NCI-H82 (cell line): ENCODE measurements at places on chromosomes 3 and 15.

DNA sequence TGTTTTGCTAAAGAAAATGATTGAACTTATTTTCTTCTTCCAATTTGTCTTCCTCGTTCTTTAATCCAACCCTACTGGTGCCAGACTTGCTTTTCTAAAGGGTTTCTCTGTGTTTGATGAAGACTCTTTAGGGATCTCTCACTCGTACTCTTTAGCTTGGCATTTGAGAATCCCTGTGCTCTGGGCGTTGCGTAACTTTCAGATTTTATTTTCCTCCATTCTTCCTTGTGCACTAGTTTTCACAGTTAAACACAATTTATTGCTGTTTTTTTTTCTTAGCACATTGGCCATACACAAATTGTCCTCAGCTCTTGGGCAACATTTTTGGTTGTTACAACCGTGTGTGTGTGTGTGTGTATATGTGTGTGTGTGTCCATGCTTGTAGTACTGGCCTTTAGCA lies 95.8 kb upstream of the ADAMTSL3 start:
- DNase-seq: no peak

- peak; percentile 66 for DNase-seq
Observed at GRCh38 chr15:100338971-100339444, 2.8 kb downstream of the ADAMTS17 start.

DNA sequence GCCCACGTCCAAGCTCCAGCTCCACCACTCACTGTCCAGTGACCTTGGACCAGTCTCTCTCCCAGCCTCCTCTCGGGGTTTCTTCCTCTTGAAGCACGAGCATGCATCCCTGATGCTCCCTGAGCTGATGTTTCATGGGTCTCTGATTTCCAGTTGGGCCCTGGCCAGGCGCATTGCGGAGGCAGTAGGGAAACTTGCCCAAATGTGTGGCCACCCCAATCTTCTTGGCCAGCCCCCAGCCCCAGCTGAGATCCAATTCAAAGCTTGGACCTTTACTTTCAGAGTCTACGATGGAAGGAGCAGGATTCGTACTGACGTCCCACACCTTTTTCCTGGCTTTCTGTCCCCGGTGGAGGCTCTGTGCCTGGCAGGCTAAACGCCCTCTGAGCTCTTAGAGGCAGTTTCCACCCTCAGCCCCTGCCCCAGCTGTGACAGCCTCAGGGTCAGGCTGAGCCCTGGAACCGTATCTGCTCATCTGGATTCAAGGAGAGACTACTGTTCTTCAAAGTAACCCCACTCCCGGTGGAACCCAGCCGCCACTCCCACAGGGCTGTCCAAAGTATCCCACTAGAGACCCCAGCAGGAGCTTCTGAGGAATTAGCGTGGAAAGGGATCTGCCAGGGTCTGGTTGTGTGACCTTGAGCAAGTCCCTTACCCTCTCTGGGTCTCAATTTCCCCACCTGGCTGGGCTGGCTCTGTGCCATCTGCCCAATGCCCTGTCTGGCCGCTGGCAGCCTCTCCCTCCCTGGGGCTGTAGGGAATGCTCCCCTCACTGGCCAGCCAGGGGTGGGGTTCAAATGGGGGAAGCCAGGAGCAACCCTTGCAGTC lies 37.4 kb downstream of the CPN2 start:
- DNase-seq: peak; percentile 33

GRCh38 chr15:82530606-82531379 lies 9.5 kb downstream of the RPS17 start:
- no peak for DNase-seq

GRCh38 chr3:48318713-48319468 lies 14.6 kb downstream of the SPINK8 start:
- no peak for DNase-seq

DNA sequence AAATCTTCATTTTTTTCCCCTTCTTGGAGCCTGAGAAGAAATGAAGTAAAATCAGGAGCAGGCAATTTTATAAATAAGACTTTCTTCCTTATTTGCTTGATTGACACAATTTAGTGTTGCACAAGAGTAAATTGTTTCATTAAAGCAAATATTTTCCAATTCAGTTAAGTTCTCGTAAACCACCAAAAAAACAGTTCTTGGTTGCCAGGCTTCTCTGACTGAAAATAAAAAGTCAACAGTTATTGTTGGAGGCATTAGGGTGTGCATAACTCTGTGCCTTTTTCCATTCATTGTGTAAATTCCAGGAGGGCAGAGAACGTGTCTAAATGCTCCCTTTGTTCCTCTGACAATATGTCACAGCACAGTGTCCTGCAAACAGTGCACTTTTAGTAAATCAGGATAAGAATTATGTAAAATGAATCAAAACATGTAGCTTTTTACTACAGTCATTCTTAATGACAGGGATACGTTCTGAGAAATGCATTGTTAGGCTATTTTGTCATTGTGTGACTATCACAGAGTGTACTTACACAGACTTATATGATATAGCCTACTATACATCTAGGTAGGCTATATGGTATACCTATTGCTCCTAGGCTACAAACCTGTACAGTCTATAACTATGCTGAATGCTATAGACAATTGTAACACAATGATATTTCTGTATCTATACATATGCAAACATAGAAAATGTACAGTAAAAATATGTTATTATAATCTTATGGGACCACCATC lies at the start of gene CP:
TSS of gene CP (minus strand) at position 47 of the 735 bp plus-strand sequence. CDS start at position 10, 37 bp downstream.
- DNase-seq: no peak

DNA sequence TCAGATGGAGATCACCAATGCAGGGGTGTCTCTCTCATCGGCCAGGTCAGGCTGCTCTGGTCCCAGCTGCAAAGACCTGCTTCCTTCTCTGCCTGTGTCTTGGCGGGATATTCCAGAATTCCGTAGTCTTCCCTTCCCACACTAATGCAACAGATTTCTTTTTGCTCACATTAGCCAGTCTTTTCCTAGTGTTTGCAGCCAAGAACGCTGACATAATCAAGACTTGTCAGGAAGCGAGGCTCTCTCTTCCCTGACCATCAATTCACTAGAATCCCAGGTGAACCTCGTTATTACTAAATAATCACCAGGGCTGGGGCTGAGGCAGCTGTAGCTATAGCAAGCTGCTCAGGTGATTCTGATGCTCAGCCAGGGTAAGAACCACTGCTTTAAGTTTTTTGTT lies 43.2 kb upstream of the ACKR4 start:
- no peak for DNase-seq

DNA sequence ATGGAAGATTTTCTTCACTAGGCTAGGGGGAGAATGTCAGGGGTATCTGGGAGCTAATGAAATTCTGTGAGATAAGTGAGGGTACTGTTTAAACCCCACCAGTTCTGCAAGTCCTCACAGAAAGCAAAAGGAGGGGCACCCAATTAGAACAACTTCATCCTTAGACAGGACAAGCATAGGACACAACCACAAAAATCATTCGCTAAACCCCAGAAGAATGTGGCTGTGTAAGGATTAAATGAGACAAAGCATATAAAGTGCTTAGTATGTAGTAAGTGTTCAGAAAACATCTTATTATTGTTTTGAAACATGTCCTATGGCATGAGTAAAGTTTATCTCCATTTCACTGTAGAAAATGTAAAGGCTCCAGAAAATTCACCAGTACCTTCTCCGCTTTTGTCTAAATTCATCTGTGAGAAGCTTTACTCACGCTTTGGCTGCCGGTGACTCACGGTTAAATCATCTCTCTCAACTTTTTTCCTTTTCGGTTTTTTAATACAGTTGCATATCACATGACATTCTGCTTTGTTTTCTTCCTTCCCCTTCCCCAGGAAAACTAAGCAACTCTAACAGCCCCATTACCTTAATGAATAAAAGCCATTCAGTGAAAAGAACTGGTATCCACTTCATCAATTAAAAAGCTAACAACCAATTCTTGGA lies 1.7 kb downstream of the CLRN1 start:
- no peak for DNase-seq

DNA sequence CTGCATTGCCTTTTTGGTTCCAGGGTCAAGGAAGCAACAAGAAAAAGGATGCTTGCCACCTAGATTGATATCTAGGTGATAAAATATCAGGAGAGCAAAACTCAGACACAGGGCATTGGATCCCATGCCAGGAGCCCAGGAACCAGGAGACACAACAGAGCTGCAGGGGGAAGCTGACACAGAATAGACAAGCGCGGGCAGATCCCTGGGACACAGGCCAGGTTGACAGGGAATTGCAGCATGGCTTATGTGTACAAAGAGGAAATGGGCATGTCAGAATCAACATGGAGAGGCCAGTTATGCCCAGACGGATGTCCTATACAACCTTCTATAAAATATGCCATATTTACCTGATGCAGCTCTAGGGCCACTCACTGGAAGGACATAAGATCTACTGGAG lies 84.2 kb downstream of the SEMA6D start:
- DNase-seq: no peak

GRCh38 chr15:41286665-41287333 lies 45.6 kb downstream of the OIP5 start:
- DNase-seq: no peak
